ENCODE measurements at places on chromosomes 1 and 21.

DNA sequence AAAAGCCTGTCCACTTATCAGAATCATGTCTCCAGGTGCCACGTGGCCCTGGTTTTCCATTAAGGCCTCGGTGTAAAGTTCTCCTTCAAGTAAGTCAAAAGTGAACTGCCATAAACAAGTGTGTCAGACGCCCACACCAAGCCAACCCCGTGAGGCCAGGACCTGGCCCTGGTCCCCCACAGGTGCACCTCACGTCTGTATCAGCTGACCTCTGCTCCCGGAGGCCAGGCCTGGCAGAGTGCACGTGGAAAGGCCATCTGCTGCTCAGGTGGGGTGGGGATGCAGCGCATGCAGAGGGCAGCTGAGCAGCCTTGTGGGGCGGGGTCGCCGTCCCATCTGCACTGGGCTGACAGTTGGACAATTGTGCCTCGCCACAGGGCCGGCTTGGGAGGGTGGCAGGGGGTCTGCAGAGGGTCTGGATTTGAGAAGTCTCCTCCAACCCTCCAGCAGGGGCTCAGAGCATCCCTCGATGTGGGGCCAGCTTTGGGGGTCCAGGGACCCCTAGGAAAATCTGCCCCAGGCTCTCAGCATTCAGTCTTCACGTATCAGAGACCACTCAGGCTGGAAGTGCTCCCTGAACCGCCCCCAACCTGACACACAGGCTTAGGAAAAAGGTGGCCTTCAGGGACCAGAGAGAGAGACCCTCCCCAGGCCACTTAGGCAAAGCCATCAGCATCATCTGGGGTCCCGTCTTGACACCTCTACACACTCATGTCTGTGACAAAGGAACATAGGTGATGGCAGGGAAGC, 3.0 kb downstream of the SLC19A1 start:
- no peak for ATAC-seq

GRCh38 chr1:245085508-245086095, 69.2 kb upstream of the KIF26B start:
- ATAC-seq, result peak; percentile 86

DNA sequence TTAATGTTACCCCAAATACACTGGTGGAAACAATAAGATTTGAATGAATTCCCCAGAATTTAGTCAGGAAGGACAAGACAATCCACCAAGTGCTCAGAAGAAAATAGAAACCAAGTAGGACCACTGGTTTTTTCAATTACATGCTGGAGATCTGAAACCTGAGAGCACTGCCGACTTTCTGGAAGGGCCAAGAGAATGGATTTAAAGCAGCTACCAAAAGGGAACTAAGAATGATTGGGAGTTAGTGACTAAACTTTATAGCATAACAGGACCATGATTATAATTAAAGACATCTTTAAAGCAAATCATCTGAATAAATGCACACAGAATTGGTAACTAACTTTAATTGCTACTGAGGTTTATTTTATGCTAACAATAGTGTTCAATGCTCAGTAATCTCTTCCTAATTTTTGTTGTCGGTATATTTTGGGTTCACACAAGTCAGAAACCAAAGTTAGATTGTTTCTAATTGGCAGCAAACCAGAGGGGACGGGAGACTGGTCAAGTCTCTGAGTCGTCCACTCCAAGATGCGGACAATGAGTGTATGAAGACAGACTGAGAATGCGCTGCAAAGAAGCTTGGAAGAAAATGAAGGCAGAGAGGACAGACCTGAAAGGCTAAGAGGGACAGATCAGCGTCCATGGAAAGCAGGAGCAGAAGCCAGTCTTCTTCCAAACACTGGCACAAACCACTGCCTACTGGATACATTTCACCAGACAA, 2.3 kb upstream of the RGS13 start:
- ATAC-seq, result no peak

DNA sequence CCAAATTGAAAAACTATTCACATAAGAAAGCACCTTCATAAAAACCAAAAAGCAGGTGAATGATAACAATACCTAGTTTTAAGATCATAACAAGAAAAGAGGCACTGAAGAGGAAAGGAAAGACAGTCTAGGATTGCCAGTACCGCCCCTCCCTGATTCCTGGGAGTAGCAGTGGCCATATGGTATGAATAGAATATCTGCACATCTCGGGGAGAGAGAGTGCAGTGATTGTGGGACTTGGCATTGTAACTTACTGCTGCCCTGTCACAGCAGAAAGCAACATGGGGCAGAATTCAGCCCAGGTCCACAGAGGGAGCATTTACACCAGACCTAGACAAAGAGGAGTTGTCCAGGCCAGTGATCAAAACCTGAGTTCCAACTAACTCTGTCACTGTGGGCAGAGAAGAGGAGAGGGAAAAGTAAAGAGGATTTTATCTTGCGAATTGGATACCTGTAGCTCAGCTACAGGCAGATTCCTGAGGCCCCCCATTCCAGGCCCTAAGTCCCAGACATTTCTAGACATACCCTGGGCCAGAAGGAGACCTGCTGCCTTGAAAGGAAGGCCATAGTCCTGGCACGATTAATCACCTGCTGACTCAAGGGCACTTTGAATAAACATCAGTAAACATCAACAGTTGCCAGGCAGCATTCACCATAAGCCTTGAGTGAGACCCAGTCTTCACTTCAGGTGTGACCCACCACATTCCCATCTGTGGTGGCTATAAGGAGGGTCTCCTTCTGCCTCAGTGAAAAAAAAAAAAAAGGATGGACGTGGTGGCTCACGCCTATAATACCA, 397.5 kb downstream of the TGFB2 start:
- no peak for ATAC-seq

GRCh38 chr1:213014642-213015041, 1.0 kb downstream of the ANGEL2 start:
- ATAC-seq, result no peak

DNA sequence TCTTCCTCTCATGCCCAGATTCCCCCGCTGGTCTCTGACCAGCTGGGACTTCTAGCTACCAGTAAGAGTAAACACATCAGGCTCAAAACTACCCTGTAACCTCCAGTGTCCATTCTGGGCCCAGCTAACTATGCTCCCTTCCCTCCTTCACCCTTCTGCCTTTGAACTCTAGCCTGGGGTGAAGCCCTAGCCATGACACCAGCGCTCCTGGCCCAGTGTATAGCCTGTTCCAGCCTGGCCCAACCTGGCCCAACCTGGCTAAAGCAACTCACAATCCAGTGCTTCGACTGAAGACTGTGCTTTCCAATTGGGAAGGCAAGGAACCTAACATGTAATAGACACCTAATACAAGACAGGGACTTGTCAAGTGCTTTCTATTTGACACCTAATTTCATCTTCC, 27.6 kb downstream of the CSMD2 start:
- ATAC-seq, result no peak

DNA sequence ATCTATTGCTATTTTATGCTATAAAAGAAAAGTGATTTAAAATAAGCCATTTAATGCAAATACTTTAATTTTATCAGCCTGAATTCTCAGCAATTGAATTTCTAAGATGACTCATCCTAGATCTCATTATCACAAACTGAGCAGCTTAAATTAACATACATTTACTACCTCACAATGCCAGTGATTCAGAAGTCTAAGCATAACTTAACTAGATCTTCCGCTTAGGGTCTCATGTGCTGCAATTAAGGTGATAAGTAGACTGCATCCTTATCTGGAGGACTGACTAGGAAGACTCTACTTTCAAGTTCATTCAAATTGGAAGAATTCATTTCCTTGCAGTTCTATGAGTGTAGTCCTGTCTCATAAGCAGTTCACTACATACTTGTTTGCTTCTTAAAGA, 286.6 kb downstream of the COL11A1 start:
- ATAC-seq, result no peak

GRCh38 chr1:37951041-37951782, 4.4 kb upstream of the INPP5B start:
- no peak for ATAC-seq

- ATAC-seq, result no peak
Observed at GRCh38 chr1:27007909-27008582, 4.6 kb downstream of the TENT5B start.
